OCI-M1 (cell line): ENCODE measurements at places on chromosomes 2 and 18.
A peak's percentile ranks its signal among the peaks of the same experiment; 100 is the strongest.

GRCh38 chr2:15260196-15260595, 300.9 kb downstream of the NBAS start:
- no peak for DNase-seq

DNA sequence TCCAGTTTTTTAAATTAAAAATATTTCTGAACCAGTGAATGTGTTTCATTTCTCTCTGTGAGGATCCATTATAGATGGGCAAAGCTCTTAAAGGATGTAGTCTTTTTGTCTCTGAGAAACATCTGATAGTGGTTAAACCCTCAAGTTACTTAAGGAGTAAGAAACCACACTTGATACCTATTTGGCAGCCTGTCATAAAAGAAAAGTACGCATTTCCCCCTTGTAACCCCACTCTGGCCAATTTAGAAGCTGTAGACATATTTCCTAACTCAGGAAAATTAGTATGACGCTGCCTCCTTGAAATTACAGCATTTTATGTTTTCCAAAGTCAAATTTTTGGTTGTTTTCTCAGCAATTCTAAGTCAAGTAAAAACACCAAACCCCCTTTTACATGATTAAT, 2.0 kb downstream of the STAT4 start:
- DNase-seq: peak; percentile 33

DNA sequence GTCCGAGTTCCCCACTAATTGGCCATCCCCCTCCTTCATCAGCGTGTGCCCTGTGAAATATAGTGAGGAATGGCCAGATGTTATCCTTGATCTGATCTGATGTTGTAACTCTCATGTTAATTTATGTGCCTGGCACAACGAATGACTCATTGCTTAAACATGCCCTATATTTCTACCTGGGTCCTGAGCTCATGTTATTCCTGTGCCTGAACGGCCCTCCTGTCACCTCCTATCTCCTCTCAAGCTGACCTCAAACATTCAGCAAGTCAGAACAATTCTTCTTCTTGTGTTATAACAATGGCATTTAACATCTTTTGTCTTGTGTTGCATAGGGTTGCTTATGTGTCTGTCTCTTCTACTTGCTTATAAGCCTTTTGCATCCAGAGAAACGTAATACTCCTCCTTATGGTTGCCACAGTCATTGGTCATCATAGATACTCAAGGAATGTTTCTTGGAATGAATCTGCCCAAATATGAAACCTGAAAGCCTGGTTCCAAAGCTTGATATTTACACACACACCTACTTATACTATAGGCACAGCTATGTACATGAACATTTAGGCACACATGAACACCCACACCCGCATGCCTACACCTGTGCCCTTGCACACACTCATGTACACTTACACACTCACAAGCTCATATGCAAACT, 80.2 kb upstream of the PHLPP1 start:
- no peak for DNase-seq

- DNase-seq: no peak
Measured at GRCh38 chr2:45212953-45213635, 203.8 kb upstream of the SIX2 start.

- DNase-seq: no peak
Measured at GRCh38 chr18:46130061-46130460, 25.9 kb downstream of the HAUS1 start.

DNA sequence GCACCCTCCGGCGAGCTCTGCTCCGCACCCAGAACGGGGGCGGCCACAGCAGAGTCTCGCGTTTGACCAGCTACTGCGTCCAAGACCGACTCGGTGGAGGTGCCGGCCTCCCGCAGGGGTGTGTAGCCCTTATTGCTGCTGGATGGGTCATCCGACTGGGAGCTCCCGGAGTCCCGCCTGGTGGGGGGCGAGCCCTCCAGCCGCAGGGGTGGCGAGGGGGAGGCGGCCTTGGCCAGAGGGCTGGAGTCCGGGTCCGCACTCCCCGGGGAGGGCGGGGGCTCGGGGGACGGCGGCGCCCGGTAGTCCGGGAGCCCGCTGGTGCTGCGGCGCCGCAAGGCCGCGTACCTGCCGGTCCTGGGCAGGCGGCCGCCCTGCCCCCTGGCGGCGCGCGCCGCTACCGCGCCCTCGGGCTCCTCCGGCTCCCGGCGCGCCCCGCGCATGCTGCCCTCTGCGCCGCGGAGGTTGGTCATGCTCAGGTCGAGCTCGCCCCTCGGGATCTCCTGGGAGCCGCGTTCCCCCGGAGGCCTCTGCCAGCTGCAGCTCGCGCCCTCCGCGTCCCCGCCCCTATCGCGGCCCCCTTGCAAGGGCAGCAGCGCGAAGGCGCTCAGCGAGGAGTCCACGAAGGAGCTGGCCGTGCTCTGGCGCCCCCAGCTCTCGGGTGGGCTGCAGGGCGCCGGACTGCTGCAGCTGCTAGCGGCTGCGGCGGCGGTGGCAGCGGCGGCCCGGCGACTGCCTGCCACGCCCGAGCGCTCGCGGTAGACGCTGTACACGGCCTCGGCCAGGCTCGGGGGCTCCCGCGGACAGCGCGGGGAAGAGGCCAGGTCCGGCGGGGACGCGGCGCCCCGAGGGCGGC, 4.8 kb downstream of the TMEM200C start:
- DNase-seq: no peak

DNA sequence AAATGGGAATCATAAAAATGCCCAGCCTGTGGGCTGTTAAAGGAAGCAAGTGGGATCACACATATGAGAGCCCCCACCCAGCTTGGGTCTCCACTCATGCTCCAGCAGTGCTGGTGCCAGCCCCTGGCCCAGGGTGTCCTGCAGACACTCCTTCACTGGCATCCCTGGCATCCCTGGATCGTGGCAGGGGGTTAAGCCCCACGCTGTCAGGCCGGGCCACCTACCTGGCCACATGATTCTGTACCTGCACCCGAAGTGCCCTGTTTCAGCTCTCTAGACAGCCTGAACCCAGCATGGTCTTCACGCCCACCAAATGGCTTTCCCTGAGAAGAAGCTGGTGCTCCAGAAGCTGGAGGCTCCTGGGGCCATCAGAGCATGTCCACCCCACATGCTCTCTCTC, 137.4 kb downstream of the INHBB start:
- no peak for DNase-seq
